Heart right ventricle (tissue), 16 donors: ENCODE measurements at places on chromosomes 3 and 15. TPM values are rescaled to one million over a fixed set of nuclear protein-coding genes. Genes with fewer than 3 reads are reported as not detected.

The RBP2 gene
- total RNA-seq, result not detected

The UNC13C gene
- total RNA-seq, result not detected

The FGF12 gene
- 308 TPM for total RNA-seq

The CATSPER2 gene
- total RNA-seq, result 1.7 TPM

The TMEM40 gene
- total RNA-seq, result 2.6 TPM

The FOXB1 gene
- total RNA-seq, result not detected

The SLC12A8 gene
- 0.79 TPM for total RNA-seq

- DNase-seq, result no peak
These were observed 55.3 kb upstream of the LEKR1 start for GRCh38 chr3:156770699-156771414.

DNA sequence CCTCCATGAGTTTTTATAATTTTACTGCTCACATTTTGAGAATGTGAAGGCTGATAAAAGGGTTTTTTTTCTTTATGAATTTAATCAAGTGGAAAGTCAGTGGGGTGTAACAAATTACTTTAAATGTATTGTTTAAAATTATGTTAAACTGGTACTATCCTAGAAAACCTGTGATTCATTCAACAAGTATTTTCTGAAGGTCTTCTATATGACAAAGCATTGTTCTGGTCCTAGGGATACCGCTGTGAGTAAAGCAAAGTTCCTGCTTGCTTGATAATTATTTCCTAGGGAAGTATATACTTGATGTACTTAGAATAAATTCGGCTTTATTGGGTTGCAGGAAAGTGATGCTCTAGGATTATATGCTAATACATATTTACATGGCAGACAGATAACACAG is 152.8 kb upstream of the GOLGA6L4 start:
- DNase-seq, result no peak

DNA sequence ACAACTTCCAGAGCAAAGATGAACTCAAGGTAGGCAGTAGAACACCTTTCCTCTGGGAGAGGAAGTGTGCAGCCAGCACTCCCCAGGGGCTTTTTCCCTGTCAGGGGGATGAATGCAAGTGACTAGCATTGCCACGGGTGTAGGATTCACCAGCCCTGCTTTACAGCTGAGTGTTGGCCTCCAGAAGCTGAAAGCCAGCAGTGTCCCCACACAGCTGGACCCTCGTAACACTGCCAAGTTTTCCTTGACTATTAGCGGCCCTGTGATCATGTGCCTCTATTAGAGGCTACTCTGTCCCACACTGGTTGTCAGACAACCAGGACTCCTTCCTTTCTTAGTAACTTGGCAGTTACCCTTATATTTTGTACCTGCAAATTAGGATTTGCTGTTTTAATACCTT is 104.9 kb upstream of the MANF start:
- no peak for DNase-seq

DNA sequence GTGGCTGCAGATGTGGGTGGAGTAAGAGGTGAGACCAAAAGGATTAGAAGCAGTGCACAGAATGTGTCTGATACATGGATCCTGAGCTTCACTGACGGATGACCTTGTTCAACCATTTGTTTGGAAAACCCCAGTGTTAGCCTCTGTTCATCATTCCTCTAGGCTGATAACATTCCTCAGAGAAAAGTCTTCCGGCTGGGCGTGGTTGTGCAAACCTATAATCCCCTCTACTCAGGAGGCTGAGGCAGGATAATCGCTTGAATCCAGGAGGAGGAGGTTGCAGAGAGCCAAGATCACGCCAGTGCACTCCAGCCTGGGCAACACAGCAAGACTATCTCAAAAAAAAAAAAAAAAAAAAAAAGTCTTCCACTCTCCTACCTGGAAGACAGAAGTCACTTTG is 23.1 kb upstream of the CHD2 start:
- DNase-seq, result no peak

DNA sequence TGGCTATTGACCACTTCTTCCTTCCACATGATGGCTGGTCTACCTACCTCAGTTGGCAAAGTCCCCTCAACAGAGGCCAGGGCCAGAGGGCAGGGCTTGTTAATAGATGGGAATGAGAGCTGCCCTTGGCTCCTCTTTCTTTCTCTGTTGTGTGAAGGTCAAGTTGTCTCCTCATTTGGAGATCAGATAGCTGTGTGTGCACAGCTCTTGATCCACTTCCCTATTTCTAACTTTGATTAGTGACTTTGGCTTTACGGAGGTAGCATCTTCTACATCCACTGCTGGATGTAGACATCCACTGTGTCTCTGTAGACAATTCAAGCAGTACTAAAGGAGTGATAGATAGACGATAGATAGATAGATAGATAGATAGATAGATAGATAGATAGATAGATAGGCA is 270.8 kb upstream of the LRRFIP2 start:
- DNase-seq, result no peak

GRCh38 chr3:54270816-54271526 is 148.6 kb downstream of the CACNA2D3 start:
- DNase-seq, result no peak

DNA sequence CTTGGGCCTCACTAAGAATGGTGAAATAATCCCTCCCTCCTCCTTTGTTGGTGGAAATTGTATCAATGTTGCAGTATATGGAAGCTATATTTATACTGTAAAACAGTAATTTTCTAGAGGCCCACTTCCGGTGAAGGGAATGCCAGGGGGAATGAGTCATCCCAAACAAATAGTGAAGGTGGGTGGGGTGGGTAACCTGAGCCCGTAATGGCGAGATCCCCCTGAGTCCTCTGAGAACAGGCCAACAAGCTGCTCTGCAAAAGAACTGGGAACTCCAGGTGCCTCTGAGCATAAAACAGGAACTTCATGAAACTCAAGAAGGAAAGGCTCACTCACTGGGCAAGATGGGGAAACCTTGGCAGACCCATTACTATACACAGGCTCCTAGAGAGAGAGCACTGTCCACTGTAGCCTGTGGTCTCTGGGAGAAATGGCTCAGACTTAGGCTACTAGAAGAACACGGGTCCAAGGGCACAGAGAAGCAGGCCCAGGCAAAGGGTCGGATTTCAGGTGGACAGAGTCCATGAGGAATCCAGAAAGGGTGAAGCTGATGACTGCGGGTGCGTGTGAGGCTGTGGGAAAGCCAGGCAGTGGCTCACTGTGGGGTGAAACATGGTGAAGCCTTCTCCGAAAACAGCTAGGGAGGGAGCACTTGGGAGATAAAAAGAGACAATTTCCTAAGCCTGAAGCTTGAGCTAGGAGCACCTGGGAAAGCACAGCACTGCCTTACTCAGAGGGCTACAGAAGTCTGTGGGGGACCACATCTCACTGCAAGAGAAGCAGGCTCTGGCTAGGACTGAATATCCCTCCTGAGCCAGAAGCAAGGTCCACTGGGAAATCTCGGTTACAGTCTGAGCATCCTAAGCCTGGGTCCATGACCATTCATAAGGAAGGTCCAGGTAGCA is 19.8 kb downstream of the LARP6 start:
- no peak for DNase-seq

DNA sequence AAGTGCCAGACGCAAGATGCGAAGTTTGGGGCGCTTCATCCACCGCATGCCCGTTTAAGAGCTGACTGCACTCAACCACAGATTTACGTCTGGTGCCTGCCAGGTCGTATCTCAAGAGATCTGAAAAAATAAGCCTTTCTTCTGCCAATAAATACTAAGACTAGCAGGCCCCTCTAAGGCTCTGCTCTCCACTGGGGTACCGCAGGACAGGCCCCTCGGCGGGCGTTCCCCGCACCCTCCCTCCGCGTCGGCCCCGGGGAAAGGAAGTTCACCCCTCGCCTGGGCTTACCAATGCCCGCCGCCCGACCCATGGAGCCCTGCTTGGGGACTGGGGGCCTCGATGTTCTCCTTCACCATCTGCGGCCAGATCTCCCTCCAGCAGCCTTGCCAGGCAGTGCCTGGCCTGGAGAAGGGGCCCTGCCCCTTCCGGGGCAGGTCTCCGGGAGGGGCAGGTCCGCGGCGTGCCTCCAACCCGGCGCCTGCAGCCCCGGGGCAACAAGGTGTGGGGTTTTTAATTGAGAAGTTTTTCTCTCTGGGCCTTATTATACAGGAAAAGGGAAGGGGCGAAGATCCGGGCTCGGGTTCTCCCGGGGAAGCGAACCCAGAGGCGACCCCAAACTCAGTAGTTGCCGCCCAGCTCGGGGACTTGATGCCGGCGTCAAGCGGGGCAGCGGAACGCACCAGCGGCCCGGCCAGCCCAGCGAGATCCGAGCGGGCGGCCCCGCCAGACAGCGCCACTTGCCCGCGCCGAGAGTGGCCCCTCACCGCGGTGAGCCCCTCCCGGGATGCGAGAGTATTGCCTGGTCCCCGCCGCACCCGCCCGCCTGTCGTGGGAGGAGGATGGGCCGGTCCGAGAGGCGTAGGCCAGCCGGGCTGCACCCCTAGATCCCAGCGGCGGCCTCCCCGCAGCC is 735 bp downstream of the GOLGA8B start:
- DNase-seq, result no peak

- no peak for DNase-seq
These were observed 76.3 kb downstream of the THBS1 start for GRCh38 chr15:39657181-39657580.
